Muscle of arm (tissue), 14 donors: ENCODE measurements at places on chromosomes 2 and 18.
A peak's percentile ranks its signal among the peaks of the same experiment; 100 is the strongest.

DNA sequence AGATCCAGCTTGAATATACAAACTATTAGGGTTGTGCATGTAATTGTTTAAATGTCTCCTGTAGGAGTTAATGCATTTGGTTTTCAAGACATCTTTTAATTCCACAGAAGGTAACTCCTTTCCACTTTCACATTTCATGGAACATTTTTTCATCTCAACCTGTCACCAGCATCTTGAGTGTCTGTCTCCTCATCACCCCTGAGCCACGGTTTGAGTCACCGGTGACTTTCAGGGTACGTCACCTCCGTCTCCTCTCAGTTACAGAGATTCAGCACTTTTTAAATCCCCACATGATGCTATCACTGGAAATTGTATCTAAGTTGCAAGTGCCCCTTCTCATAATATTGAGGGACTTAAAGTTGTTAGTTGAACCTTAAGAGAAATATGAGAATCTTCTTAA, 25.3 kb downstream of the GPR55 start:
- no peak for DNase-seq

DNA sequence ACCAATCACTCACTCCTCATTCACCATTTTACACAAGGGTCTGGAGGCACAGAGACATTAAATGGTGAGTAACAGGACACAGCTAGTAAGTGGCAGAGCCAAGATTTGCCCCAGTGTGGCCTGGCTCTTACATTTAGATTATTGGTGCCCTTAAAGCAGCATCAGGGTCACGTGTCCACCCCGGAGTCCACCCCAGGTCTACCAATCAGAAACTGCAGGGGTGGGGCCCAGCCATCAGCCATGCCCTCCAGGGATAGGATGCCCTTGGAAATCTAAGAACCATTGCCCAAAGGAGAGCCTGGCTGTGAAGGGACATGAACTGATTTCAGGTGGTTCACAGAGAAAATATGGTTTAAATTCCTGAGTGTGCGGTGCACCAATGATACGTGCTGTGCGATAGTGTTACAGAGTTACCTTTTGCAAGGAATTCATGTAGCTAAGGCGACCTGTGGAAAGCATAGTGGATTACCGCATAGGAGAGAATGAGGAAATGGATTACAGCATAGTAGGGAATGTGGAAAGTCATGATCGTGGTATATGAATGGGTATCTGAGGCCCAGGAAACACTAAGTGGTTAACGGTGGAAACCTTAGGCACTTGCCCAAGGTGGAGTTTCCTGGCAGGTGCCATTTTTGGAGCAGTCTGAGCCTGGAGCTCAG, 17.8 kb downstream of the IGFBP5 start:
- no peak for DNase-seq

GRCh38 chr2:164746713-164747112, 94.9 kb downstream of the COBLL1 start:
- no peak for DNase-seq

- peak; percentile 87 for DNase-seq
Measured at GRCh38 chr2:222753251-222753824, 81.9 kb downstream of the MOGAT1 start.

DNA sequence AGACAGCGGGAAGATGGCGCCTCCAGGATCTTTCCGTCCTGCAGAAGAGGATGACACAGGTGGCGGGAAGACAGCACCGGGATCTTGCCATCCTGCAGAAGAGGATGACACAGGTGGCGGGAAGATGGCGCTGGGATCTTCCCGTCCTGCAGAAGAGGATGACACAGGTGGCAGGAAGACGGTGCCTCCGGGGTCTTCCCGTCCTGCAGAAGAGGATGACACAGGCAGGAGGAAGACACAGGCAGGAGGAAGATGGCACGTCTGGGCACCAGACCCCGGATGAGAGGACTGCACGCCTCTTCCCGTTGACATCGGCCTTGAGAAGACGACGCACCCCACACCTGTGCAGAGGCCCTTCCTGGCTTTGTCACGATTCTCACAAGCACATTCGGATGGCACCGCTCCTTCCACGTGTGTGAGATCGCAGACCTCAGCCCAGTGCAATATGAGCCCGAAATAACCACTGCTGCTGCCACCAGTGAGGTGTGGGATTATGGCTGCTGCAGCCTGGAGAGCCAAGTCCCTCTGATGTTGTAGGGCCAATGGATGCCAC, 79.4 kb upstream of the SNTG2 start:
- DNase-seq, result no peak

DNA sequence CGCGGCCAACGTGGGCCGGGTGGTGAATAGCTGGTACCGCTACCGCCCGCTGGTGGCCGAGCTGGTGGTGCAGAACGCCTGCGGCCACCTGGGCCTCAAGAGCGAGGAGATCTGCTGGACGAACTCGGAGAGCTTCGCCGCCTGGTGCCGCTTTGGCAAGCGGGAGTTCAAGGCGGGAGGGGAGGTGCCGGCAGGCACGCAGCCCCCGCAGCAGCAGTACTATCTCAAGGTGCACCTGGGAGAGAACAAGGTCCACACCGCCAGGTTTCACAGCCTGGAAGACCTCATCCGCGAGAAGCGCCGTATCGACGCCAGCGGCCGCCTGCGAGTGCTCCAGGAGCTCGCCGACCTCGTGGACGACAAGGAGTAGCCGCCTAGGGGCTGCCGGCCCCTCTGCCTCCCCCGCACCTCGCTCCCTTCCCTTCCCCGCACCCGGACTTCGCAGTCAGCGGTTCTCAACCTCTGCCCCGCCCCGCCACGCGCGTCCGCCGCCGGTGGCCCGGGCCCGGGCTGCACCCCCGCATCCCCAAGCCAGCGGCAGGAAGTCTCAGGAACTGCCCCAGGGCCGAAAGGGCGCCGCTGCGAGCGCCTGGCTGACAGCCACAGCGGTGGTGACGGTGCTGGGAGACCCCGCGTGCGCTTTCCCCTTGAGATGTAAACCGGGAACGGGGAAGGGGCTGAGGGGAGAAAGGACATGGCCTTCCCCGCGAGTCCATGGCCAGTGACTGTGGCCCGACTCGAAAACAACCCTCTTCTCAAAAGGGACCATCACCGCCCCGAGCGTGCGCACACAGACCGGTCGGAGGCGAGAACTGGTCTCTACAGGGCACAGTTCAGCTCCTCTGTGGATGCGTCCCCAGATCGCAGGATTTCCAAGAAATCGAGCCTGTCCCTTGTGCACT, 2.2 kb downstream of the LRATD1 start:
- peak; percentile 36 for DNase-seq

DNA sequence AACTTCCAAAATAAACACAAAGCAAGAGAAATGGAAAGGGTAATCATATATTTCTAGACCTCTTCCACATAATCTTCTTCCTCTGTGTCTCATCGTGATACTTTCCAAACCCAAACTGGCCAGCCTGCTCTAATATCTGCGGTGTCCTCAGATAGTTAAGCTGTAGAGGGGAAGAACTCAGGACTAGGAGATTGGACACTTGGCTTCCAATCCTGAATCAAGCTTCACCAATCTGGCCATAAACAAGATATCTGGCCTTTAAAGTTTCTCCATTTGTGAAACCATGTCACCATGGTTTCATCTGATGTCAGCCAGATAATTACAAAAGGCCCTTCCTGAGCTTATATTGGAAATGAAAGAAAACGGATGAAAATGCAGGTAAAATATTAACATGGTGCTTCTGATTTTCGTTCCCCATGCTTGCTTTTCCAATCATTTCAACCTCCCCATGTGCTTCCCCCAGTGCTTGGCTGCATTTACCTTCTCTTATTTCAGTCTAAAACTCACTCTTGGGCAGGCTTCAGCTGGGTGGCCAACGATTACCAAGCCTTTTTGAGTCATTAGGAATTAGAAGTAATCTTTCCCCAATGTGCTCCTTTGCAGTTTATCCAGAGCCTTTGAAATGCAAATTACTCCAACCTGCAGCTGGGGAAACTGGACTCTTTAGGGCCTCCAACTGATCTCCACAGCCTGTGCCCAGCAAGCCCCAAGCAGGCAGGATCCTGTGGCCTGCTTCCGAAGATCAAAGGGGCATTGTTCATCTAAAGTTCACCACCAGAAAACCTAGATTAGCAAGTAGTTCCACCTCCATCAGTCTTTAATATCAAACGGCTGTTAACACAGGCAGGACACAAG, 44.5 kb upstream of the MYCN start:
- DNase-seq, result no peak
